ENCODE measurements at places on chromosomes 3 and 15. TPM values are rescaled to one million over a fixed set of nuclear protein-coding genes. Genes with fewer than 3 reads are reported as not detected.

AQP9 gene
- 46.9 TPM for total RNA-seq

ADAMTSL3 gene
- total RNA-seq = 26.2 TPM

STRIT1 gene
- total RNA-seq = not detected

DNA sequence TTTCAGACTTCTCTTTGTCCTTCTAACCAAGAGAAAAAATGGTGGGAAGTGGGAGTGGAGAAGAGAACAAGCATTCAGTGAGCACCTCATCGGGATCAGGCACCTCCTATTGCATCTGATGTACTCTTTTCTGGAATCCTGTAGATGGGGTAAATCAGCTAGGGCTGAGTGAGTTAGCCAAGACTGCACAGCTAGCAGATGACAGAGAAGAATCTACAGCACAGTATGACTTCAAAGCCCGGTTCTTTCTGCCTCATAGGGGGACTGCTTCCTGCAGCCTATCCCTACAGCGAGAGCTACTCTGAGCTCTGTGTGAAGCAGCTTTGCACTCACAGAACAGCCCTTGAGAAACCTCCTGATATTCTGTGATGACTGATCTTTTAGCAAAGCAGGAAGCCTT, 275.2 kb upstream of the MEIS2 start:
- DNase-seq = no peak

ECE2 gene
- not detected for total RNA-seq

EEF1AKMT4 gene
- 2.7 TPM for total RNA-seq

DNA sequence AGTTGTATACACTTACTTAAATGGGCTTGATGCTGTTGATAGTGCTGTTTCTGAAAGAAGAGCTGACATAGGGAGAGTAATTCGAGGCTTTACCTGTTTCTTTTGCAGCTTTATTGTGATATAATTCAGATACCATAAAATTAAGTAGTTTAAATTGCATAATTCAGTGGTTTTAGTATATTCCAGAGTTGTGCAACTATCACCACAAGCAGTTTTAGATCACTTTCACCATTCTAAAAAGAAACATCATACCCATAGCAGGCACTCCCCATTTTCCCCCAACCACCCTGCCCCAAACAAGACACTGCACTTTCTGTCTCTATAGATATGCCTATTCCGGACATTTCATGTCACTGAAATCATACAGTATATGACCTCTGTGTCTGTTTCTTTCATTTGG, 98.5 kb downstream of the MTHFS start:
- DNase-seq = no peak

DNA sequence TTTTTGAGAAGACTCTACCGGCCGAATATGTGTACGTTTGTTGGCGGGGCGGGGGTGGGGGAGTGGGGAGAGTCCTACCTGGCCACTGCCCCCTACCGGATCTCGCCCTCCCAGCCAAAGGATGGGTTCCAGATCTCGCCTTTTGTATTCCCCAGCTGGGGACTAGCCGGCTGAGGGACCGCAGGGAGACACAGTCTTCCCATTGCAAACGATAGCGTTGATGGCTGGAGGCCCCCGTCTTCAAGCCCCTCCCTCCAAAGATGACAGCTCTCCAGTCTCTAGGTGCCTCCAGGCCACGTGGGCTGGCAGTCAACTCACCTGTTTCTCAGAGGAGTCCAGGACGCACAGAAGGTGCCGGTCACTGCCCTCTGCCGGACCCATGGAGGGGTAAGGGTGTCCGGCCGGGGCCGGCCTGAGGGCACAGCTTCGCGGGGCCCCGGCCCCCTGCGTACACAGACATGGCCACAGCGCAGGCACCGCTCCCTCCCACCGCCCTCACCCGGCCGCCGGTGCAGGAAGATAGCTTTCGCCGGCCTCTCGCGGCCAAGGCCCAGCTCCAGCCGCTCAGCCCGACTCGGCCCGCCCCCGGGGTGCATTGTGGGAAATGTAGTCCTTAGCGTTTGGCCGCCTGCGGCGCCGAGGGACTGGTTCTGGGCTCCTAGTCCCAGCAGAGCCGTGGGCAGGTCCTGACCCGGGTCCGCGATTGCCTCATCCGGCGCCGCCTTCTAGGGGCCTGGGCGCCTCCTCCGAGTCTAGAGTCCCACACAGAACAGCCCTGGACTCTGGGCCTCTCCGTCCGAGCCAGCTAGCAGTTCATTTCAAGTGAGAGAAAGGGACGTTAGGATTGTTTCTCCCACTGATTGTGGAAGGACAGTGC, at the start of gene MON1A:
MON1A (minus strand) TSS at position 521 of the 877 bp plus-strand sequence. CDS start 16,465 bp downstream, outside the sequence.
- peak; percentile 99 for DNase-seq

DNA sequence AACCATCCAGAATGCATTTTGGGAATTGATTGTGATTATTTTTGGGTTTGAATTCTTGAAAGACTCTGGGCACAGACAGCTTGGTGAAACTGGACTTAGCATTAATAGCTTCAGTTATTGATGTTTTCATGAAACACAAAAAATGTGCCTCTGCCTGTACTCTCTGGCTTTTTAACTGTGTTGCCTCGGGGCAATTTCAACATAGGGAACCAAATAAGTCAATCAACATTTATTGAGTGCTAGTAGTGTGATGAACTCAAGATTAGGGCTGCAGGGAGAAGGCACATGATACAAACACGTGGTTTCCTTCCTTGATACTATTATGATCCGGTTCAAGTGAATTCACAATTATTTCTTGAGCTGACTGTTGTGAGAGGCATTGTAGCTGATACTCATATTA, 50.8 kb downstream of the UNC13C start:
- no peak for DNase-seq

DNA sequence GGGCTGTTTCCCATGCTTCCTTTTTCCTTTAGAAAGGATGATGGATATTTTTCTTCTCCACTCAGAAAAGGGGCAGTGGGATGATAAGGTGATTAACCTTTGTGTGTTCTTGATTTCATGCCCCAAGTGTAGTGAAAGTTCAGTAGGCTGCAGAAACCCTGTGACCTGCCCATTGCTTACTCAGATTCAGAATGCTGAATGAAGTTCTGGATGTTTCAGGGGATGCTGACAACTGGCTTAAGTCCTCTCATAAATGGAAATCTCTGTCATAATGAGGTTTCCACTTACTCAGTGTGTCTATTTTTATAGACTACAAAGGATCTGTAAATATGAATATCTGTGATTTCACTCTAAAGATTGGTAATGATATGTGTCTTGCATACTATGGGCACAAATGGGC, 471.3 kb upstream of the TPRG1 start:
- DNase-seq = no peak

FANCI gene
- 4.1 TPM for total RNA-seq

GOLGA8R gene
- total RNA-seq = 5.3 TPM

MRPS11 gene
- 33.7 TPM for total RNA-seq

- no peak for DNase-seq
These were observed 1218.8 kb upstream of the EPHA6 start for GRCh38 chr3:95595416-95596075.

NDUFB4 gene
- total RNA-seq = 90.8 TPM

- no peak for DNase-seq
These were observed 509.1 kb downstream of the RSL24D1 start for GRCh38 chr15:54687628-54688027.

DNA sequence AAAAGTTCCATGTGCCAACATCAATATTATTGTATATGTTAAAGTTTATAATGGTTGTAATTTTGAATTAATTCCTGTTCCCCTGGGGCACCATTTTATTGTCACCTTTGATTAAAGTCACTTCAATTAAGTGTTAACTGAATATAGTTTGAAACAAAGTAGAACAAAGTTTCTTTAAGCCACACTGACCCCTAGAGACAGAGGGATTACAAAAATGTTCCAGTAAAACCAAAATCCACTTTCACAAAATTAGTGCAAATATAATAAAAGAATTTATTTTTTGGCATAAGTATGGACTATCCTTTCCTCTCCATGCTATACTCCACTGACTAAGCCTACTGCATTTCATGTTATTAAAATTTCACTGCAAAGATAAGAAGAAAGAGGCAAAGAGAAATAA, 123.9 kb downstream of the ZMAT3 start:
- DNase-seq = no peak

DNA sequence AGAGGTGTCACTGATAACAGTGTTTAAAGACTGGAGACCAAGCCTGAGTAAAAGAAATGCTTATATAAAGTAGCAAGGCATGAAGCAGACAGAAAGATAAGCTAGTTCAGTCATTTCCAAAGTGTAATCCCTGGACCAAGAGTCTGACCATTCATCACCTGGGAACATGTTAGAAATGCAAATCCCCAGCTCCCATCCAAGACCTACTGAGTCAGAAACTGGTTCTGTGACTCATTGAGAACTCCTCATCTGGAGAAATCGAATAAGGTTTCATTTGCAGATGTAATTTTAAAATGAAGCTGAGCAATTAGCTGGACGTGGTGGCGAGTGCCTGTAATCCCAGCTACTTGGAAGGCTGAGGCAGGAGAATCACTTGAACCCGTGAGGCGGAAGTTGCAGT, 473.9 kb upstream of the UBE2E2 start:
- no peak for DNase-seq

DNA sequence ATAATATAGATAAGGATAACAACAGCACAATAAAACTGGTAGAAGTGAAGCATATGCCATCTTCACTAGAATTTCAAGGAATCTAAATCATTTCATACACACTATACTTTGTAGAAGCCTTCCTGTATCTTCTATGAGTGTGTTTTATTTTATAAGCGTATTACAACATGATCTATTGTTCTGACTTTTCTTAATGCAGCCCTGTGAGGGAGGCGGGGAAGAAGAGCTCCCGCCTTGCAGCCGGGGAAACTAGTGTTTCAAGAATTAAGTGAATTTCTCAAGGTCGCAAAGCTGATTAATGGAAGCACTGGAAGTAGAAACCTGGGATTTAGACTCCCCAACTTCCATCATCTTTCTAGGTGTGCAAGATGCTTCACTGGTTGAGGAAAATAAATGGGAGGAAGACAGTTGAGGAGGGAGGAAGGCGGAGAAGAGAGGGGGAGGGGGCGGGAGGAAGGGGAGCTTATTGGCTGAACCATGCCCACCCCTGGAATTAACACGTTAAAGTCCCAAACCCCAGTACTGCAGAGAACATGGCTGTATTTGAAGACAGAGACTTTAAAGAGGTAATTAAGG, 32.9 kb downstream of the VGLL4 start:
- DNase-seq = no peak

TRIM42 gene
- total RNA-seq = not detected

DNA sequence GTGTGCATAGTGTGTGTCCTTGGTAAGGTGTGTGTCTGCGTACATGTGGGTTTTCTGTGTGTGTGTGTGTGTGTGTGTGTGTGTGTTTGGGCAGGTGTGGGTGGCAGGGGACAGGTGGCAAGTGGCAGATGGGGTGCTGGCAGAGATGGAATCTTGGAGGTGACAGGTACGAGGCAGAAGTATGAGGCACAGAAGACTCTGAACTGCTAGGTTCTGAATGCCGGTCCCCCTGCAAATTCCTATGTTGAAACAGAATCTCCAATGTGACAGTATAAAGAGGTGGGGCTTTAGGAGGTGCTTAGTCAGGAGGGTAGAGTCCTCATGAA, 29.8 kb downstream of the SRPRB start:
- peak; percentile 13 for DNase-seq

CSPG5 gene
- total RNA-seq = 5.4 TPM

GRCh38 chr3:184656829-184657681, 54.8 kb downstream of the MAGEF1 start:
- DNase-seq = no peak

GRCh38 chr3:153373606-153374005, 211.6 kb downstream of the RAP2B start:
- DNase-seq = no peak

STARD9 gene
- total RNA-seq = 15.4 TPM

DNA sequence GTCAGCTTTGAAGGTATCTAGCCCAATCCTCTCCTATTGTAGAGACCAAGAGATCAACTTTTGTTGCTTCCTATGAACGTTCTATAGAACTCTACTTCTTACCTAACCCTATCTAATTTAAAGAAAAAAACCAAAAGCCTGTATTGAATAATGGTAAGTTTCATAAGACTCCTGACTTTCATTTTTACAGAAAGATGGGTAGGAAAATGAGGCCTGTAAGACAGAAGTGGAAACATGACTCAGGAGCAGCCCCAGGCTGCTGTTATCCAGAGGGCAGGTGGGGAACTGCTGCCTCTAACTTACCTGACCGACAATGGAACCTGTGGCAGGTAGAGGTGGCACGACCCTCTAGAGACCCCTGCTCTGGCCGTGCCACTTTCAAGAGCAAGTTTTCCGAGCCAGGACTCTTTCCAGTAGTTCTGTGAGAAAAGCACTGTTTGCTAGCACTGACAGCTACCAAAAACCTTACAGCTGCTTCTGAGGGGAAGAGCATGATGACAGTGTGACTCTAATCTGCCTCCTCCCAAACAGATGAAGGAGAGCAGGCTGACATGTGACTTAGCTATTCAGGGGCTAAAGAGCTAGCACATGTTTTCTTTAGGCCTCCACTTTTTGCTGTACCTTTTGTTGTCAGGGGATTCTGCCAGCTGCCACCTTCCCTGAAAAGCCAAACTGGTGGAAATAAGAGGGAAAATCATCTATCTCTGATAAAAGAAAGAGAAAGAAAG, 17.5 kb downstream of the POPDC2 start:
- DNase-seq = no peak

MYL3 gene
- 3.8 TPM for total RNA-seq

PLXNA1 gene
- total RNA-seq = 53.5 TPM

KCNMB2 gene
- total RNA-seq = 1.2 TPM

DNA sequence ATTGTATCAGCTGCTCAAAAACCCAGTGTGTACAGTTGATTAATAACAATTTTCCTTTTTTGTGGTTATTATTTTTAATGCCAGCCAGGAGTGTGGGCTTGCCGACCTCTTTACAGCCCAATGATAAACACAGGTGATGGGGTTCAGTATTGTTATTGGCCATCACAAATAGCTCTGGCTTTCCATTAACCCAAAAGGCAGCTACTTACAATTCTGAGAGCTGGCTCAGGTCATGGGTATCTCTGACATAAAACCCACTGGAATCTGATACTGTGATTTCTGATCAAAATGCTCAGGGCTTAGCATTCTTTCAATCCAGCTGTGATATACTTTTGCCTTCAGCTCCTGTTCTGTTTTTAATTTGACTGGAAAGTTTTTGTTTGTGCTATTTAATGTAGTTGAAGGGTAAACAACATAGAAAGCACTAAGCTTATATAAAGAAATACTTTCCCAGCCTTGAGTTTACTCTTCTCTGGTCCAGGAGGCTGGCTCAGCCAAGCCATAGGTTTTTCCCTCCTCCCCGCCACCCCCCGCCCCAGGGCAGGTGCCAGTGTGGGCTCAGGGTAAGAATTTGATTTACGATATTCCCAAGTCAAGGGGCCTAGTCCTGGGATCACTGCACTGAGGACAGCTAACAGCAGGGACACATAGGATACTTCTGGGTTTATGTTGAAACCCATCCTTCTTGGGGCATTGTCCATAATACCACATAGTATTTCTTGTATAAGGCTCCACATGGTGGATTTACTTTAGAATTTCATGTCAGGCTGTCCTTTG, 54.0 kb upstream of the MYZAP start:
- DNase-seq = no peak

GRCh38 chr3:42591811-42592210, 1.2 kb downstream of the SS18L2 start:
- DNase-seq = no peak

DNA sequence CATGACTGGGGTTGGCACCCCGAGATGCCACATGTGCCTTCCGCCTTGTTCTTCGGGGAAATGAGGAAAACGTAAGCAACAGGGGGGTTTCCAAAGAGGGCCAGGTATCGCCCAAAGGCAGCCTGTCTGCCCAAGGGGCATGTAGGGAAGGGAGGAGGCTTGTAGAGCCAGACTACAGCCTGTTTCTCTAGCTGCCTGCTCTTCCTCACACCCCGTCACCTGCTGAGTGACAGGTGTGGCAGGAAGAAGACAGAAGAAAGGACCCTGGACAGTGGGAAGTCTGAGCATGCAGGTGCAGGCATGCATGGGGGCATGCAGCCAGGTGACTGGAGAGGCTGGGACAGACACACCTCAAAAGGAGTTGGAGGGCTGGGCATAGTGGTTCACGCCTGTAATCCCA, 9.8 kb downstream of the PLA2G4E start:
- no peak for DNase-seq

CORO2B gene
- 3.6 TPM for total RNA-seq

Data from upper lobe of right lung (tissue), 1 donor.